Brain pericyte (primary cell): ENCODE measurements at places on chromosomes 1 and 21.

DNA sequence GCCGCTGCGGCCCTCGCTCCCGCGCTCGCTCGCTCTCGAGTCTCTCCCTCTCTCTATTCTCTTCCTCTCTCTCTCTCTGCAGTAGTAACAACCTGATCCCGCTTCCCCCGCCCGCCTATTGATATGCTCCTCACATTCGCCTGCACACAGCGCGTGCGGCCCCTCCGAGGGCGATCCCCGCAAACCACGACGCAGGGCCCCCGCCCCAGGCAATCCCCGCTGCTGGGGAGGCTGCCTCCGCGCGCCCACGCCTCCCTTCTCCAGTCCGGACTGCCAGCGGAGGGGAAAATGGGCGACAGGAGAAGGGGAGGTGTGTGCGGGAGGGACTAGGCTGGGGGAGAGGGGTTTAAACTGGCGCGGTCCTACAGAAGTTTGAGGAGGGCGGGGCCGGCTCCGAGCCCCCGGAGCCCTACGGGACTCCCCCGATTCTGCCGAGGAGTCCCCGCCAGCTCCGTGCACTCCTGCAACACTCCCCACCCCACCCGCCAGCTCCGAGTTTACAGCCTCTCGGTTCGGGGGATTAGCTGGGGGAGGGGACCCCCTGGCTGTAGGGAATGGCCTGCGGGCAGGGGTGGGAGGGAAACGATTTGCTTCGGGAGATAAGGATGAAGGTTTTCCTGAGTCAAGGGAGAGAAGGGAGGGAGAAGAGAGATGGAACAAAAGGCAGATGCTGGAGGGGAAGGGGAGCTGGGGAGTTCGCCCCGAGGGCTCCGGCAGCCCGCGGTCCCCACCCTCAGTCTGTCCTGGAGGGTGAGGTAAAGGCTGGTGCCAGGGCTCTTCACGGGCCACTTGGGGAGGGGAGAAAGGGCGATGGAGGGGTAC lies 66.6 kb downstream of the SYT2 start:
- DNase-seq, result no peak

DNA sequence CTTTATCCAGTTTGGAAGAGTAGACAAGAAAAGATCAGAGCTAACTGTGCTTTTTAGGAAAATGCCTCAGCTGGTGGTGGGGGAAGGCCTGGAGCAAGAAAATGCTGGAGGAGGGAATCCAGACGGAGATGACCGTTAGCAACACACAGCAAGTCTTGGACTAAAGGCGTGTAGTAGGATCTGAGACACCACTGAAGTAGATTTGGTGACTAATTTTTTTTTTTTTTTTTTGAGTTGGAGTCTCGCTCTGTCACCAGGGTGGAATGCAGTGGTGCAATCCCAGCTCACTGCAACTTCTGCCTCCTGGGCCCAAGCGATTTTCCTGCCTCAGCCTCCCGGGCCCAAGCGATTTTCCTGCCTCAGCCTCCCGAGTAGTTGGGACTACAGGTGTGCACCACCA lies 41.2 kb downstream of the LPAR3 start:
- DNase-seq, result no peak

- no peak for DNase-seq
Measured at GRCh38 chr1:18313523-18313922, 167.2 kb upstream of the KLHDC7A start.

DNA sequence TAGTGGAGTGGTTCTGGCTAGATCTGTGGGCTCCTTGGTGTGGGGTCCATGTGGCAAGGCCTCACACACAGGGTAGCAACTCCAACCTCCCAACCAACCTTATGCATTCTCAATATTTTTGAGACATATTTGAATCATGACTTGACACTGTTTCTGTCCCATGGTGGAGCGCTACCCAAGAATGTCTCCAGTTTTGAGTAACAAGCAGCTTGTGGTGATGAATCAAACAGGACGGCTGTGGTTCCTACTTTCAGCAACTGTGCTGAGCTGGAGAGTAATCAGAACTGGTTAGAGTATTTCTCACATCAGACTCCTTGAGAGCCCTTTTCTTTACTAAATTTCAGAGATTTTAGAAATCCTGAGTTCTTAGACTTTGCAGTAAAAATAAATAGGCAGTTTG lies 3.1 kb downstream of the LCE3D start:
- DNase-seq, result no peak

DNA sequence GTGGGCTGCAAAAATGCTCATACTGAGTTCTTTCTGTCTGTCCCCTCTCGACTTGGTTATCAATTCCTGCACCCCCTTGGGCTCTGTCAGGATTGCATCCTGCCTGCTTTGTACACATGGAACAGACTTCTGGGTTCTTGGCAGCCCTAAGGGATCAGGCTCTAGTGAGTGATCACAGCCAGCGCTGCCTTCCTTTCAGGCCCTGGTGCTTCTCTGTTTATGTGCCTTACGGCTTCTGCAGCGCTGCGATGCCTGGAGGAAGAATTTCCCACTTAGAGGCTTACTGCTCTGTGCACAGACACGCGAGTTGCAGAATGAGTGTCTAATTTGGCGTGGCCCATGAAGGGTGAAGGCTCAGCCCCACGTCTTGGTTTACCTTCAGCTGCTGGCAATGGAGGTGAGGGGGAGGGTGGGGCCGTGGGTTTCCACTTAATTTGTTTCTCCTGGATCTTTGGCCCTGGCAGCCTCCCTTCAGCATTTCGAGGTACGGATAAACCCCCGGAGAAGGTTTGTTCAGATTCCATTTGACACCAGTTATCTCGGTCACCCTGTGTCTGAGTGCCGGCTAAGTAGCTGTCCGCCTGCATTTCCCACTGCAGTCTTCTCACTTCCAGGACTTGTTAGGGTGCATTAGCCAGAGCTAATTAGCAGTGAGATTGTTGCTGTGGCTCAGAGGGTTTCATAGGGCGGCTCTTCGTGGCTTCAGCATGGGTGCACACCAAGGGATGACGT lies 227.3 kb downstream of the DYRK1A start:
- no peak for DNase-seq

DNA sequence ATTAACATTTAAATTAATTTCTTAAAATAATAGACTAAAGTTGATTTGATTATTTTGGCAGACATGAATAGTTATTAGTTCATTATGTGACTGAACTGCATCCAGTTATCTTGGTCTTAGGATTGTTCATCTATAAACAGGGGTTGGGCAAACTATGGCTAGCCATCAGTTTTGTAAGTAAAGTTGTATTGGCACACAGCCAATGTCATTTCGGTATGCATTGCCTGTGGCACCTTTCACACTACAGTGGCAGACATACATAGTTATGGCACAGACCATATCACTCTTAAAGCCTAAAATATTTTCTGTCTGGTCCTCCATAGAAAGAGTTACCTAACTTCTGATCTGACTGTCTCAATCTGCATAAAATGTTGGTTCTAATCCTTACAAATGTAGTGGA lies 27.2 kb downstream of the ADGRL2 start:
- DNase-seq, result no peak

- no peak for DNase-seq
Measured at GRCh38 chr1:110430366-110430765, 20.6 kb upstream of the PROK1 start.

DNA sequence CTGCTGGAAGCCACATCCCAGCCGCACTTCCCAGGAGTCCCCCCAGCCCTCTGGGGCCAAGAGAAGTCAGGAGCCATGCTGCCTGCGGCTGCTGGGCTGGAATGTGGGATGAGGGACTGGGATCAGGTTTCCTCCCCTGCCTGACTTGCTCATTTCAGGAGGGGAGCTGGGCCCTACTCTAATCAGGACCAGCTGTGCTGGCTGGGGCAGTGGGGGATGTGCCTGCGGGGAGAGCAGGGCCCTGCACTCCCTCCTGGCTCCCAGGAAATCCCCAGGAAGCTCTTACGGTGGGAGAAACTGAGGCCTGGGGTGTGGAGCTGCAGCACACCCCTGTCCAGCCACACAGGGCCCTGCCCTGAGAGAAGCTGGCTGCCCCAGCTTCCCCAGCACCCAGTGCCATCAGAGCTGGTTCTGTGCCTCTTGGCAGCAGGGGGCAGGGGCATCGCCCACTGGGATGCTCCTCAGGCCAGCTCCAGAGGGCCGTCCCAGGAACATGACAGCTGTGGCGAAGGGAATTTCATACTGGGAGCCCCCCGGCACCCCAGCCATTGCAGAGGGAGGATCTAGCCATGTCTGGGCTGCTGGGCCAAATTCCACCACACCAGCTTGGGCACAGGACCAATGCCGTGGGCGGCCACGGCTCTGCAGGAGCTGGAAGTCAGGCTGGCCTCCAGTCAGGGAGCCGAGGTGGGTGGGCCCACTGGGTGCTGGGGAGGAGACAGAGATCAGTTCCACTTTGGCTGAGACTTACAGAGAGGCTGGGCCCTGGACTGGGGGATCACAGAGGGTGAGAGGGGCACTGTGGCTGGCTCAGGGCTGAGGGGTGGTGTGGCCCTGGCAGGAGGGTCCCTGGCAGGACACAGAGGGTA lies 21.3 kb upstream of the PRSS38 start:
- peak; percentile 86 for DNase-seq

DNA sequence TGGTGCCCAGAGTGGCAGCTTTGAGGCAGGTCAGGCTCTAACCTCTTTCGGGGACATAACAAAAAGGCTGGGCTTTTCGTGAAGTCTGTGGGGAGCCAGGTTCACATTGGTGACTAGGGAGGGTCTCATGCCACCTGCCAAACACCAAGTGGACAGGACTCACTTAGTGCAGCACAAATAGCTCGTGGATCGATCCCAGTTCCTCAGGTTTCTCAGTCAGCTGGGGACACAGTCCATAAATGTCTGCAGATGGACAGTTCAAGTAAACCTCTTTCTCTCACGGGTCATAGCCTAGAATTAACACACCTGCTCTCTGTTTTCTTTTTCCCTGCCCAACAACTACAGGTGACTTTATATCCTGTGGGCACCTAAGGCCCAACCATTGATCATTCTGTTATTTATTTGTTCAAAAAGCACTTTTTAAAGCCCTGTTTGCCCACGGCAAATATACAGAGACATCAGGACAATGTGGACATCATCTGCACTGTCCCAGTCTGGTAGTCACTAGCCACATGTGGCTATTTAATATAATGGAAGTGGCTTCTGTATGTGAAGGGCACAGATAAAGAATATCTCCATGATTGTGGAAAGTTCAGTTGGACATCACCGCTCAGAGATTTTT lies 53.5 kb downstream of the CAPN2 start:
- no peak for DNase-seq

- DNase-seq, result no peak
Measured at GRCh38 chr1:161378014-161378413, 10.3 kb upstream of the CFAP126 start.

DNA sequence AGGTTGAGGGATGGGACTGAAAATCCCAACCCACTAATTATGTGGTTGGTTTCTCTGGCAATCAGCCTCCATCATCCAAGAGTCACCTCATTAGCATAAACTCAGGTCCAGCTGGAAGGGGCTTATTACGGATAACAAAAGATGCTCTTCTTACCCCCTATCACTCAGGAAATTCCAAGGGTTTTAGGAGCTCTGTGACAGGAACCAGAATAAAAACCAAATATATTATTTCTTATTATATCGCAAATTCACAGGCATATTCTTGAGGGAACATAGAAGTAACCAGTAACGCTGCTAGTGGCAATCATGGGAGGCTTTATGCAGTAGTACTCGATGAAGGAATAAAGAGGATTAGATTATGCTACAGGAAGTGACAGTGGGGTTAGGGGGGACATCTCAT lies 59.7 kb downstream of the ATF6 start:
- DNase-seq, result no peak

GRCh38 chr1:210907251-210907805 lies 226.6 kb downstream of the KCNH1 start:
- no peak for DNase-seq

GRCh38 chr1:27116232-27116631 lies 38.7 kb downstream of the SLC9A1 start:
- no peak for DNase-seq

DNA sequence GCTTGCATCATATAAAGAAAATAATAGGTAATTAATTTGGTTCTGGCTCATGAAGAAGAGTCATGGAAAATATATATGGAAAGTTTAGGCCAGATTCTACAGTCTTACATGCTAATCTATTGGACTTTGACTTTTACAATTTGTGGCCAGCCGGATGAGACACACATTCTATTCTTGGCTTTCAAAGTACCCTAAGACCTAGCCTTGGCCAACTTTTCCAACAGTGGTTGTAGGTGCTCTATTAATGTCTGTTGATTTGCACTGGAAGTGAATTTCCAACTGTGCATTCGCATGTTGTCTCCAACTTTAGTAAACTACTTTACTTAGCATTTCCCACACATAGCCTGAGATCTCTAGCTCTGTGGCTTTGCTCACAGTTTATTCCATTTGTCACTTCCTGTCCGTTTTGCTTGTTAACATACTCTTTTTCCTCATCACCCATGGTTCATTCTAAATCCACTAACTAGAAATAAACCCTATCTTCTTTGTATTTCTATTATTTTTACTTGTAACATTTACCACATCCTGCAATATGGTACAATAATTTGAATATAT lies 644.0 kb downstream of the PTPRC start:
- DNase-seq, result no peak

DNA sequence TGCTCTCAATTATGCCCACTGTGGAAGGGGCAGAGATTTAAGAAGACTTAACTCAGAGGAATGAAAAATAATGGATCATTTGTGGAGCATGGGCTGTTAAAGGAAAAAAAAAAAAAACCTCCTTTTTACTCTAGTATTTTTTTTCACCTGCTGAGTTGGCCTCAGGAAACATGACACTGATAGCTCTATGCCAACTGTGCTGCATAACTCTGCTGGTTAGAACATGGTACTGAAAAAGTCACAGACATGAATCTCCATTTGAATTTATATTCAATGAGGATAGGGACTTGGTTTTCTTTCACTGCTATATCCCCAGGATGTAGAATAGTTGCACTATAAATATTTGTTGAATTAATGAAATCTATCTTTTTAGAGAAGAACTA lies 86.1 kb upstream of the KIAA0040 start:
- no peak for DNase-seq
